ENCODE measurements at places on chromosomes 16 and 17.
A peak's percentile ranks its signal among the peaks of the same experiment; 100 is the strongest.

GRCh38 chr17:68578236-68578635 is 22.9 kb downstream of the FAM20A start:
- no peak for DNase-seq

- DNase-seq = no peak
These were observed 26.2 kb upstream of the NAGLU start for GRCh38 chr17:42509841-42510240.

DNA sequence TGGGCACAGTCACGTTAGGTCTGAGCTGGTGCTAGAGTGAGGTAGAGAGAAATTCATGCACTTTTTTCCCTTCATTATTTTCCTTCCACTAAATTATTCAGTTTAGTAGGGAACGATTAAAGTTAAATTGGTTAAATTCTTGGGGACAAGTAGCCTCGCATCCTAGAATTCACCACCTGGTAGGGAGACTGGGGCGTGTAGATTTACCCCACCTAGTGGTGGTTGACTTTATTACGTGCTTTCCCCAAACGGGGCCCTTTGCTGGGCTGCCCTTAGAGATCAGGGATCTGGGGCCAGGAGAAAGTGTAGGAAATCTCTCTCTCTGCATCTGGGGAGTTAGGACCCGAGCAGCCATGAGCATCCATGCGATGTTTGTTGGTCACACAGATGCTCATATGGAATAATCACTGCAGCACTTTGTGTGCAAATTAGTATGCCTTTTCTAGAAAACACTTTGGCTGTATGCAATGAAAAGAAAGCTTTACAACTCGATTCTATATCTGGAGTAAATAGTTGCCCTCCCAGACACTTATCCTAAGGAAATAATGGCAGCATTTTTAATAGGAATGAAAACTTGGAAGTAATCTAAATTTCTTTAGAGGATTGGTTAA is 107.0 kb downstream of the PLCG2 start:
- DNase-seq = no peak

DNA sequence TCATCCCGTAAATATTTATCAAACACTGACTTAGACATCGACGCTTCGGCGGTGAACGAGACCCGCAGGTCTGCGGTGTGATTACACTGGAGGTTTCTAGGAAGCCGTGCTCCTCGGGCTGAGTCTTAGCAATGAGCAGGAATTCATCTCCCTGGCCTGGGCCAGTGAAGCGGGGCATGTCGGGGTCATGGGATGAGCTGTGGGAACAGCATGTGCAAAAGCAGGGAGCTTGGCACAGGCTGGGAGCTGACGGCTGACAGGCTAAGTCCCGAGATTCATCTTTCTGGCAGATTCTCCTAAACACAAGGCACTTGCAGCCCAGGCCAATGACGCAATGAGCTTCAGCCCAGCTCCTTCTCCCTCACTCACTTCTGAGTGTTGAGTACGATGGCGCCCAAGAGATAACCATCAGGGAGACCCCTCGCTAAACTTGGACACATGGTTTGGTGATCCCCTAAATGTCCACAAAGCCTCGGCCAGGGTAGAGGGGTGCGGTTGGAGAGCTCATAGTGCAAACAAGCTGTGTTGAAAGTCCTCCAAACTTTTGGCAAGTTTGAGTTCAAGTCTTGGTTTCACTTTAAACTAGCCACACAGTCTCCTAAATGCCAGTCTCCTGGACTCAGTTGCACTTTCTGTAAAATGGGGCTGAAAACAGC is 12.8 kb downstream of the CRISPLD2 start:
- DNase-seq = no peak

- DNase-seq = peak; percentile 48
These were observed 15.4 kb upstream of the NDEL1 start for GRCh38 chr17:8420041-8420934.

- DNase-seq = no peak
These were observed 85.8 kb downstream of the MRC2 start for GRCh38 chr17:62713086-62713881.

DNA sequence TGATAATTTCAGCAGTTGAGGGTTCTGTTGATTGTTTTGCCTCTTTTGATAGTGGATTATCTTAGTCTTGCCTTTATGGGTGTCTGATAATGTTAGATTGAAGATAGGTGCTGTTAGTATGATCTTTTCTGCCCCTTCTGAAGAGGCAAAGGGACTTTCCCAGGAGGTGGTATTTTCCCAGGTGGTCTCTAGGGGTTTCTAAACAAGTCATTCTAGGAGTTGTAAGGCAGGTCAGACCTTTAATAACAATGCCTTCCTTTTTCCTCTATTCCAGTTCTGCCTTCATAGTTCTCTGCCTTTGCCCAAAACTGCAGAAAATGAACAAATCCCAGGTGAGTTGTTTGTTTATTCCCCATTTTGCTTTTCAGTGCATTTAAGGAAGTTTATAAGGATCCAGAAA is 4.3 kb downstream of the ZFP1 start:
- DNase-seq = no peak

DNA sequence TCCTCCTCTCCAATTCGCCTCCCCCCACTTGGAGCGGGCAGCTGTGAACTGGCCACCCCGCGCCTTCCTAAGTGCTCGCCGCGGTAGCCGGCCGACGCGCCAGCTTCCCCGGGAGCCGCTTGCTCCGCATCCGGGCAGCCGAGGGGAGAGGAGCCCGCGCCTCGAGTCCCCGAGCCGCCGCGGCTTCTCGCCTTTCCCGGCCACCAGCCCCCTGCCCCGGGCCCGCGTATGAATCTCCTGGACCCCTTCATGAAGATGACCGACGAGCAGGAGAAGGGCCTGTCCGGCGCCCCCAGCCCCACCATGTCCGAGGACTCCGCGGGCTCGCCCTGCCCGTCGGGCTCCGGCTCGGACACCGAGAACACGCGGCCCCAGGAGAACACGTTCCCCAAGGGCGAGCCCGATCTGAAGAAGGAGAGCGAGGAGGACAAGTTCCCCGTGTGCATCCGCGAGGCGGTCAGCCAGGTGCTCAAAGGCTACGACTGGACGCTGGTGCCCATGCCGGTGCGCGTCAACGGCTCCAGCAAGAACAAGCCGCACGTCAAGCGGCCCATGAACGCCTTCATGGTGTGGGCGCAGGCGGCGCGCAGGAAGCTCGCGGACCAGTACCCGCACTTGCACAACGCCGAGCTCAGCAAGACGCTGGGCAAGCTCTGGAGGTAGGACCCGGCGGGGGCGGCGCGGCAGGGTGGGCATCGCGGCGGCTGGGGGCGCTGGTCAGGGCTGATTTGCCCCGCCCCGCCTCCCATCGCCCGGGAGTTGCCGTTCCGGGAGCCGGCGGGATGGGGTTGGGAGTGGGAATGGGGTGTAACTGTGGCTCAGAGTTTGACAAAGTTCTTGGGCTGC is 567 bp downstream of the SOX9 start:
- DNase-seq = no peak

DNA sequence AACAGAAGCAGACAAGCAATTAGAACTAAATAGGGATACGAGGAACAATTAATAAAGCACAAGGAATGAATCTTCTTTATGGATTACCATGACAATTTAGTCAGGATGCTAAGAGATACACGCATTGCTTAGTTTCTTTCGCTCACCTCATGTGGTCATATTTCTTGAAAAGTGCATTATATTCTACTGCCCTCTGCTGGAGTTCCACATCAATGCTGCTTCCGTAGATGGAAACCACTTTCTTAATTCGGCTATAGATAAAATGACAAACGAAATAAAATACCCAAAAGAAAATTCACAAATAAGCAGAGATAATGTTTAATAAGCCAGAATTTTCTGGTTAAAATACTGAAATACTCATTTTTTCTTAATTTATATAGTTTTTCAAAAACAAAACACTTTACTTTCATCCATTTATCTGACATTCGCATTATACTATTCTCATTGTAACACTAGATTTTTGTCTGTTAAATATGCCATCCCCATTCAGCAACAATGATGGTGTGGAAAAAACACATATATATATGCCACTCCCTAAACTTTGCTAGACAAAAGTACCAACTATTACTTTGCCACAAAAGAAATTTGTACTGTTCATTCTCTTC is 22.0 kb upstream of the PHLPP2 start:
- no peak for DNase-seq

DNA sequence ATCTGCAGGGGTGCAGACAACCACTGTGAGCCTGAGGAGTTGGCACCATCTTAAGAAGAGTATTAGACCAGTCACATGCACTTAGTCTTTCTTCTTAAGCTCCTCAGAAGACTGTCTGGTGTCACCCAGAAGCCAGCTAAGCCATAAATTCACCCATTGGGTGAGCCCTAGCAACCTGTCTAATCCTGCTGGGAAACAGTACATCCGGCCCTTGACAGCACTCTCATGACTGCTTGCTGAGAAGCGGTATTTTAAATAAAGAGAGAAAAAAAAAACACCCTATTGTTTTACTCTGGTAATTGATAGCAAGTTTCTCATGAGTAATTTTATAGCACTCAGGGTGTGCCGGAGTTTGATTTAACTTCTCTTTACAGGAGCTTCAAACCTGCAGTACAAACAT is 134.7 kb downstream of the SOX9 start:
- DNase-seq = no peak

- DNase-seq = no peak
These were observed 184.7 kb downstream of the C16orf95 start for GRCh38 chr16:87132361-87133014.

DNA sequence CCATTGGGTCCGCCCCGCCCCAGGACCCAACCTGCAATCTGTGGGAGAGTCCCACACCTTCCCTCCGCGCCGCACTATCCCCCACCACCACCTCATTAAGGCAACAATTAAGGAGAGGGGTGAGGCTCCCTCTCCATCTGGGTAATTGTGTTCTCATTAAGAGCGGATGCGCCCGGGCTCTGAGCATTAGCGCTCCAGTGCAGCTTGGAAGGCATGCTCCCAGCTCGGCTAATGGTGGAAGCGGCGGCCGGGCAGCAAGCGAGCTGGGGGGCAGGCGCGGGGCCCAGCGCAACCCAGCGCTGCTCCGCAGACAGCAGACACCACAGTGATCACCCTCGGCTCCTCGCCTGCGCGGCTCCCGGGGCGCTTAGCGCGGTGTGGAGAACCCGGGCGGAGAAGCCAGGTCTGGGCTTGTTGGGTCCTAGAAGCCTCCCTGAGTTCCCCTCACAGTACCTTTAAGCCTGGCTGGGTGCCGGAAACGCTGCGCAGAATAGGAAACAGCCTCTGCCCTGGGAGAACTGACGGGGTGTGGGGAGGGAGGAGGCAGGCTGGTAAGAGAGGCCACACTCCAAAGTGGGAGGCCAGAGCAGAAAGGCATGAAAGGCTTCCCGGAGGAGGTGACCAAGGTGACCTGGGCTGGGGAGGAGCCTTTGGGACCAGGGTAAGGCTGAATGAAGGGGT is 6.4 kb downstream of the CBLN1 start:
- DNase-seq = no peak

All from glomerular endothelial cell (primary cell).